ENCODE measurements at places on chromosomes 7 and 10.

GRCh38 chr10:113491967-113492565 is 60.8 kb upstream of the HABP2 start:
- DNase-seq, result no peak

DNA sequence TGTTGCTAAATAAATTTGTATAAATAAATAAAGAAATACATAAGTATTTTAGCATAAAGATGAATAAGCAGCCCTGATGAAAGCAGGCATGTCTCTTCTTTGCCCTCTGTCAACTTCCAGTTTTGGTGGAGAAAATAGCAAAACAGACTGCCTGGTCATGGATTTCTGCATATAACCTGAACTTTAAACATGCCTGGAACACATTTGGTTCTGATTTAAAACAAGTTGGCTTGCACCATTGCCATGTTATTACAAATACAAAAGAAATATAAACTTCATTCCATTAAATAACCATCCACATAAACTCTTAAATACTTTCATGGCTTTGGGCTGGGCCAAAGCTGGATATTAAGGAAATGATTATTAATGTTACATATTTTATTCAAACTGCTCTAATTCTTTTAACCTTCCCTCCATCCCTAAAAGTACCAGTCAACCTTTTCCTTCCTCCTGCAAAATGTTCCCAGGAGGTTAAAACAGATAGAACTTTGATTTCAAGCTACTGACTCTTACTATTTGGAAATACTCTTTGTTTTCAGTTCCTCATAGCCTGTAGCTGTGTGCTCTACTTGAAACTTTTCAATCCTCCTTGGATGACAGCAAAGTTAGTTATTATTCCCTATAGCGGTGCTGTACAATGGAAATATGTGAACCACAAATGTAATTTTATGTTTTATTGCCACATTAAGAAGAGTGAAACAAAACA is 96.3 kb downstream of the BICC1 start:
- no peak for DNase-seq

DNA sequence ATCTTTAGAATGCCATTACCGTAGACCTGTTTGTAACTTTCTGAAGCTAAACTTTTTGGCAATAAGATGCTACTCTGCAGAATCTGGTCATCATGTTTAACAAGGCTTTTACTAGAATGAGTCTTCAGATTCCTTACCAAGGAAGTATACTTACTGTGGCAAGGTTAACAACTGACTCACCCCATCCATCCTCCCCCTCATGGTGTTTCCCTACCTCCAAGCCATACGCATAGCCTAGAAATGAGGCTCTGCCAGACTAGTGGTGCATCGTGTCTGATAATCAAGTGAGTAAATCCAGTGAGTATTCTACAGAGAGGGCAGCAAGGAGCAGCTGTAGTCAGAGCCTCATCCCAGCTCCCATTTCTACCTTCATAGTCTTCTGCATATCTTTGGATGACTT is 223.6 kb downstream of the IPMK start:
- DNase-seq, result no peak

- no peak for DNase-seq
Observed at GRCh38 chr7:9600974-9601373, 1167.6 kb downstream of the NXPH1 start.

All from activated CD4-positive, alpha-beta T cell treated with anti-CD3 and anti-CD28 coated beads, Interleukin-2, amount 10 ng/mL, durations not matched to agents 7 days and 5 days (primary cell).